ENCODE measurements at places on chromosomes 4 and X. TPM values are rescaled to one million over a fixed set of nuclear protein-coding genes. Genes with fewer than 3 reads are reported as not detected.

Gene KLHL13
- 0.29 TPM for total RNA-seq

Gene CLGN
- total RNA-seq, result 6.6 TPM

Gene TCP11X1
- not detected for total RNA-seq

Gene SLITRK2
- total RNA-seq, result not detected

Gene TLR3
- 0.32 TPM for total RNA-seq

Gene BMX
- not detected for total RNA-seq

Data from A549 treated with Hydrocortisone at 1 μM for 4 hours (cell line).